ENCODE measurements at places on chromosomes 2 and 18.

DNA sequence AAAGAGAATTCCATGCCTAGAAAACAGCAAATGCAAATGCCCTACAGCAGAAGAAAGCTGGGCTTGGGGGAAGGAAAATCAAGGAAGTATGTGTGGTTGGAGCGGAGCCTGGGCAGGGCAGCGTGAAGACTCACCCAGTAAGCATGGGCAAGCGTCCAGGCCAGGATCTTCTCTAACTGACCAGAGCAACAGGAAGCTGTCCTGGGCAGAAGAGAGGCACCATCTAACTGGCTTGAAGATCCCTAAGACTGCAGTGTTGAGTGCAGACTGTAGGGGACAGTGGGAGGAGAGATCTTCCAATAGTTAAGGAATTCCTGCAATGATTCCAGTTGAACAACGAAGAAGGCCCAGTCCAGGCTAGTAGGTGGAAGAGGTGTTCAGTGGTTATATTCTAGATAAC lies 57.9 kb downstream of the NXPH2 start:
- no peak for DNase-seq

DNA sequence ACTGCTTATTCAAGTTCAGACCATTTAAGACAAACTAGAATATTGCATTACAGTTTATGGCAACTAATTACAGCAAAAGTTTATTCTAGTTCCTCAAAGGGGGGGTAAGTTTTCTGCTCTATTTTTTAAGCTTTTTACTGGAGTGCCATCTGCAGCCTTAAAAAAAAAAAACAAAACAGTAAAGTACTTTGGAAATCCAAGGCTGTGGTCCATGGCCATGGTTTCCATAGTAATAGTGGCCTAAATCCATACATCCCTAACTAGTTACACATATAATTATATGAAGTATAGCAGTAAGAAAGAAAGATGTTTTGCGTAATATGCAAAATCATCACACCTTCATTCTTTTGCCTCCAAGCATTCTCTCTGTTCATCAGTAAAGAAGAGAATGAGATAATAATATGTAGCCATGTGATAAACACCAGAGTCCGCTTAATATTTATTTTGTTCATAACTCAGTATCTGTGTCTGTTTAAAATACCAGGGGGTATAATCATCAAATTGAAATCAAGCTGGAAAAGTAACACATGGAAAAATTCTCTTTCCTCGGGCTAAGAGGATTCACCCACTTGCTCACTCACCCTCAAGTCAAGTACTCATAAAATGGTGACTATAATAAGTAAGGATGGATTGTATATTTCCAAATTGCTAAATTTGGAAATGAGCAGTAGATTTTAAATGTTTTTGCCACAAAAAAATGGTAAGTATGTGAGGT lies 301.1 kb upstream of the RND3 start:
- no peak for DNase-seq

DNA sequence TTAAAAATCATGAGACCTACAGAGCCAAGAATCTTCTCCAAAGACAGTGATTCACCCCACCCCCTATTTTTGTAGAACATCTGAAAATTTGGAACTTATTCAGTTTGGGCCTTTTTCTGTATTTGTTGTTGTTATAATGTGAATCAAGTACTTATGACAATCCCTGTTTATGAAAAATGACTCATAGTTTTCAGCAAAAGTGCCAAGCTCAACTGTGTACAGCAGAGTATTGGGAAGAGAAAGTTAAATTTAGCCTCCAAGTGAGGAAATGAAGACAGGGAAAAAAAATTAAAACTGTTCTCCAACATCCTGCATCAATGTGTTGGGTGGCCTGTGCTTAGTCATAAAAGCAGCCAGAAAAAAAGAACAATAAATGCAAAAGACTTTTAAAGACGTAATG lies 46.2 kb downstream of the LRATD1 start:
- no peak for DNase-seq

GRCh38 chr2:51387235-51387634 lies 355.3 kb upstream of the NRXN1 start:
- DNase-seq: no peak

DNA sequence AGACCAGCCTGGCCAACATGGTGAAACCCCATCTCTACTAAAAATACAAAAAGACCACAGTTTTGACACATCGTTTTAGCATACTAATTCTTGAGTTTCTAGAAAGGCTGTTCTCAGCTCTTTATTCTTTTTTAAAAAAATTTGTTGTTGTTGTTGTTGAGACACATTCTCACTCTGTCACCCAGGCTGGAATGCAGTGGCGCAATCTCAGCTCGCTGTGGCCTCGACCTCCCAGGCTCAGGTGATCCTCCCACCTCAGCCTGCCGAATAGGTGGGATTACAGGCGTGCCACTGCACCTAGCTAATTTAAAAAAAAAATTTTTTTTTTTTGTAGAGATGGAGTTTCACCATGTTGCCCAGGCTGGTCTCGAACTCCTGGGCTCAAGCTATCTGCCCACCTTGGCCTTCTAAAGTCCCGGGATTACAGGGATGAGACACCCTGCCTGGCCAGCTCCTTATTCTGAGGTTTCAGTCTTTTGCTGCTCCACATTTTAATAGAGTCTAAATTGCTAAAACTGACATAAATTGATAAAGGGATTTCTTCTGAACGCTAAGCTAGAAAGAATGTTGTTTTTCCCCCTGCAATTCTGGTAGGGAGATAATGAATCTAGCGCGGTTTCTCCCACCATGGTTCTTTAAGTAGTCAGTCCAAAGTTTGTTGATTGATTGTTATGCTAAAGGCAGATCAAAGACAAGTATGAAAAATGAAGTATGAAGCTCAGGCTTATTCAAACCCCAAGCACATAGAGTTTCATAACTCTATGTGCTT lies 32.6 kb upstream of the CABLES1 start:
- no peak for DNase-seq

GRCh38 chr2:36516136-36516870 lies 81.7 kb downstream of the FEZ2 start:
- DNase-seq: no peak

DNA sequence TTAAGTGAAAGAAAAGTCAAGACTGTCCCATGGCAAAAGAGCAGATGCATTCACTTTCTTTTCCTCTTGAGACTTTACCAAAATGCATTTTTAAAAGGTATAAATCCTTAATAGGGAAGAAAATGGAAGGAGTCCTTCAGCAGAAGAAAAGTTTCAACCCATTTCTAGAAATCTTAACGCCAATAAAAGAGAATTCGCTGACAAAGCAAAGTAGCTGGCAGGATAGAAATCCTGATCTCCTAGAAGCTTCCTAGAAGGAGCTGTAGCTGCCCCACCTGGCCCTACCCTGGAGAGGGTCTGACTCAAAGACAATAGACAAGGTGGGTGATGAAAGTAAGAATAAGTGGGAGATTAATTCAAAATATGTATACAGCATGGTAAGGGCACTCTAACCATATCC lies 144.9 kb upstream of the PKDCC start:
- no peak for DNase-seq

- DNase-seq: no peak
Measured at GRCh38 chr2:191188550-191189093, 37.8 kb upstream of the STAT4 start.

- DNase-seq: no peak
Measured at GRCh38 chr18:23619388-23619881, 33.1 kb upstream of the NPC1 start.

- DNase-seq: no peak
Measured at GRCh38 chr2:18402831-18403230, 157.6 kb downstream of the RDH14 start.

GRCh38 chr2:58067001-58067400 lies 20.4 kb downstream of the VRK2 start:
- DNase-seq: no peak

Measured in mesothelial cell of epicardium (in vitro differentiated cells).